ENCODE measurements at places on chromosomes 5 and 9.
A peak's percentile ranks its signal among the peaks of the same experiment; 100 is the strongest.

- DNase-seq = no peak
These were observed 24.0 kb upstream of the GPR151 start for GRCh38 chr5:146539973-146540372.

DNA sequence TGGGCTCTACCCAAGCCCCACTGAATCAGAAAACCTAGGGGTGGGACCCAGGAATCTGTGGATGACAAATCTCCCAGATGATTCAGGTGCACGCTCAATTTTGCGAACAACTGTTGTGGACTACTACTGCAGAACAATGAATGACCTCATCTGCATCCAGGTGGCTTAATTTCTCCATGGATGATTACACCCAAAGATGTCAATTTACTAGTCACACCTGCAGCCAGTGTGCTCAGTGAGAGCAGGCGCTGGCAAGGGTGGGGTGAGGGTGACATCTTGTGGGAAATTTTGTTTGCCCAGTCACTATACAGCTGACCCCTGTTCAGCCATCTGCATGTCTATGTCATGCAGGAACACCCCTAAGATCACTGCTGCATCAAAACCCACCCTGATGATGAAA is 118.2 kb downstream of the ENTREP1 start:
- DNase-seq = no peak

DNA sequence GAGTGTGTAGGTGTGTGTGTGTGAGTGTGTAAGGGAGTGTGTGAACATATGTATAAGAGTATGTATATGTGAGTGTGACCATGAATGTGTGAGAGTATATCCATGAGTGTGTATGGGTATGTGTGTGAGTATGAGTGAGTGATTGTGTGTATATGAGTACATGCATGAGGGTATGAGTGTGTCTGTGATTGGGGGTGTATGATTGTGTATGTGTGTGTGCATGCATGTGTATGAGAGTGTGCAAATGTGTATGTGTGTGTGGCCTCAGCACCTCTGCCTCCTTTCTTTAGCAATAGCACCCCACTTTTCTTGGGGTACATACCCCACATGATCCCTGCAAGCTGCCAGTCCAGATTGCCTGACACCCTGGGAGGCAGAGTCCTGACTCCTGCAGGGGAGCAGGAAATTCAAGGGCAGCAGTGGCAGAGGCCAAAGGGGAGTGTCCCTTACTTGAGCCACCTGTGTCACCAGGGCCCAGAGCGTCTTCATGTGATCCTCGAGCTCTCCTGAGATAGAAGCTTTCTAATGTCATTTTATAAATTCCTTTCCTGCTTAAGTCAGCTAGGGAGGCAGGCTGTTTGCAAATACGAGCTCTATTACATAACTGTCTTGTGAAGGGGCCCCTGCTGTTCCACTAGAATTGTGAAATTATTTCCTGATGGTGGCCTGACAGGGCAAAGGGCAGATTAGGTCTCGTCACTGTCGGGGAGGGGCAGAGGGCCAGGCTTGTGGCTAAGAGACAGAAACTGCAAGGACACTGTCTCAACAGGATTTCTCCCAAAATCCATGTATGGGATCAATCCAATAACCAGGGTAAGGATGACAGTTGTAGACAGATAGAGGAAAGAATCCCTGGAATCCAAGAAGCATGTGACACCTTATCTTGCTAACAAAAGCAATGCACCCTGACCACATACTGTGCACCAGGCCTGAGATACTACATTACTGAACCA is 389.1 kb downstream of the GADD45G start:
- no peak for DNase-seq

- DNase-seq = no peak
These were observed 114.5 kb downstream of the FER start for GRCh38 chr5:108862211-108862610.

GRCh38 chr9:121808781-121809180 is 157.3 kb downstream of the DAB2IP start:
- no peak for DNase-seq

- peak; percentile 9 for DNase-seq
These were observed 602 bp downstream of the CCNI2 start for GRCh38 chr5:132747616-132748440.

GRCh38 chr9:96087669-96088299 is 212.3 kb downstream of the ERCC6L2 start:
- no peak for DNase-seq
